ENCODE measurements at places on chromosomes 7 and 10.

GRCh38 chr10:23024002-23024401, 71.4 kb upstream of the MSRB2 start:
- DNase-seq = no peak

GRCh38 chr7:8226501-8226900, 35.5 kb downstream of the ICA1 start:
- no peak for DNase-seq

DNA sequence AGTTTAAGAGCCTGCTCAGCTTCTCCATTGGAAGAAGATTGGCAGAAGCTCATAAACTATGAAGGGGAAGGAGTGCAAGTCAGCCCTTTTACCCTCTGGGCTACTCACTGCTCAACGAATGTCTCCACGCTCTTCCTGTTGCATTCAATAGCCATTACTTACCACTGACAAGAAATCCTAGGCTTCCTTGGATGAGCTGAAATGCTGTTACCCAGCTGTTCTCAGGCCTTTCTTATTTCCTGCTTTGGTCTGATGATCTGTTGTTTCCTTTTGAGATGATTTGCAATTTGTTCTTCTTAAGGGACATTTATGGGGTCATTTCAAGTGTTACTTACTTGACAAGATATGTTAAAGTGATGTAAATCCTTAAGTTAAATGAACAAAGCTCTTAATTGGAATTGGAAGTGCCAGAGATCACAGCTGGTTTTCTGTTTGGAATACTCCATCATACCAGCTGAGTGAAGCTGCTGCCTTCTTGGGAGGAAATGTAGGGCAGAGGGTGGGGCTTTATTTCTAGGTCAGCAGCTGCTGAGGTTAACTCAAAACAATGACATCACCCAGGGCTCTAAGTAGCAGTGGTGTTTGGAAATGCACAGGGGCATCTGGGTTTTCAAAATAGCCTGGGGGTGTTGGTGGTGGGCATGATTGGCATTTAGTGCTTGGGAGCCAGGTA, 170.0 kb downstream of the PRKCQ start:
- peak; percentile 37 for DNase-seq

- no peak for DNase-seq
These were observed 818 bp downstream of the GOT1 start for GRCh38 chr10:99429517-99430095.

- DNase-seq = no peak
These were observed 16.7 kb downstream of the POR start for GRCh38 chr7:75931680-75932079.

- no peak for DNase-seq
These were observed 95.0 kb downstream of the DYNC1I1 start for GRCh38 chr7:95867309-95867708.

GRCh38 chr7:139941421-139941820, 112.4 kb downstream of the TBXAS1 start:
- no peak for DNase-seq

DNA sequence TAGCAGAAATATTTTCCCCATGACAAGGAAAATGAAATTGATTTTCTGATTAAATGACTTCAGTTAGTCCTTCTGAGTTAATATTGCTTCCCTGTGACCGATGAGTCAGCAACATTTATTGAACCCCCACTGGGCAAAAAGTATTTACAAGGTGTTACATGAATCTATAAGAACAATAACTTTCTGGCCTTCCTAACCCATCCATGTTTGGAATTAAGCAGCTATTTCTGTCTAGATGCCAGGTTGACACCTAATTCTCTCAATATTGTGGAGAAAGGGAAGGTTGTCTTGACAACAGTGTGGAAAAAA, 112.9 kb upstream of the JAZF1 start:
- DNase-seq = no peak

GRCh38 chr10:98172073-98172472, 37.6 kb downstream of the R3HCC1L start:
- no peak for DNase-seq

- no peak for DNase-seq
These were observed 38.8 kb downstream of the FIGNL1 start for GRCh38 chr7:50411332-50411731.

DNA sequence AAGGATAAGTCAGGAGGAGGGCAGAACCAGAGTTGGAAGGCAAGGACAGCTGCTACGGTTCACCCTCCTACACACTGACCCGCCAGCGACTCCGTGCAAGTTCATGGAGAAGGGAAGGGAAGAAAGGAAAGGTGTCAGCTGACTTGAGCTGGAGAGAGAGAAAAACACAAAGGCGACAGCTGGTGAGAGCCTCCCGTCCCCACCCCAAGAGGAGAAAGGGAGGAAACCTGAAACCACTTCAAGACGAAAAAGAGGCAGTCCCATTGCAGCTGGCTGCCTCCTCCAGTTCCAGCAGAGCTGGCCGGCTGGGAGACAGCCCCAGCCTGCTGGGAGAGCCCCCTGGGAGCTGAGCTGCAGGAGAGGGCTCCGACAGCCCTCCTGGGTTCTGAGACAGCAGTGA, 75.2 kb downstream of the PARD3 start:
- DNase-seq = peak; percentile 76

GRCh38 chr7:103797647-103798307, 191.7 kb downstream of the RELN start:
- no peak for DNase-seq

- DNase-seq = no peak
These were observed 5.8 kb downstream of the MTPN start for GRCh38 chr7:135971366-135971725.

DNA sequence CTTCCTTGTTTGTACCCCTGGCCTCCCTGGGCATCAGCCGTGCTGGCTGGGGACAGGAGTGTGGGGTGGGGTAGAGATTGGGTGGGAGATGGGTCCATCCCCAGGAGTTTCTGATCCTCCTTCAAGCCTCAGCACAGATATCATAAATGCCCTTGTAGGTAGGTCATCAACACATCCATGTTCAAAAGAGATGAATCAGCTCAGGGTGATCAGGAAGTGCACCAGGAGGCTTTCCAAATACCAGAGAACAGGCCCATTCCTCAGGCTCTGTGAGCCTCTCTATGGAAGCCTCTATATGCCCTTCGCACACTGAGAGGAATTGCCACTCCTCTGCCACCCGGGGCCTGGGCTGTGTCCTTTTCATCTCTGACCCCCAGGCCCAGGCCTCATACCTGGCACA, 31.9 kb upstream of the ADCYAP1R1 start:
- no peak for DNase-seq

GRCh38 chr7:121180436-121181063, 148.2 kb upstream of the WNT16 start:
- no peak for DNase-seq

- DNase-seq = no peak
These were observed 7.9 kb downstream of the ENTPD7 start for GRCh38 chr10:99667108-99667751.

GRCh38 chr10:117553142-117553814, 10.7 kb downstream of the EMX2 start:
- DNase-seq = peak; percentile 60

DNA sequence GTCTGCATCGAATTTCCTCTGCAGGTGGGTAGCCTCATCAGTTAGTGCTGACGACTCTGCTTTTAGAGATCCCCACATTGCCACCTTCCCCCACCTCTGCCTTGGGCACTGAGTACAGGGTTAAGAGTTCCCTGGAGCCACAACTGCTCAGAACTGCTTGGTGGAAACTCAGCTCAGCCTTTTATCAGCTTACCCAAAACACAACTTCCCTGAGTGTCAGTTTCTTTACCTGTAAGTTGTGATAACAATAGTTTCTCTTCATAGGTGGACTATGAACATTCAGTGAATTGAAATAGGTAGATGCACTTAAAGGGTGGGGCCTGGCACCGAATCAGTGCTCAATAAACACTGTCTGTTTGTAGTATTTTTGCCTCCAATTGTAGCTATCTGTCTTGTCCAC, 11.3 kb downstream of the ASB13 start:
- no peak for DNase-seq

- no peak for DNase-seq
These were observed 149.1 kb downstream of the RGS10 start for GRCh38 chr10:119393421-119393820.

DNA sequence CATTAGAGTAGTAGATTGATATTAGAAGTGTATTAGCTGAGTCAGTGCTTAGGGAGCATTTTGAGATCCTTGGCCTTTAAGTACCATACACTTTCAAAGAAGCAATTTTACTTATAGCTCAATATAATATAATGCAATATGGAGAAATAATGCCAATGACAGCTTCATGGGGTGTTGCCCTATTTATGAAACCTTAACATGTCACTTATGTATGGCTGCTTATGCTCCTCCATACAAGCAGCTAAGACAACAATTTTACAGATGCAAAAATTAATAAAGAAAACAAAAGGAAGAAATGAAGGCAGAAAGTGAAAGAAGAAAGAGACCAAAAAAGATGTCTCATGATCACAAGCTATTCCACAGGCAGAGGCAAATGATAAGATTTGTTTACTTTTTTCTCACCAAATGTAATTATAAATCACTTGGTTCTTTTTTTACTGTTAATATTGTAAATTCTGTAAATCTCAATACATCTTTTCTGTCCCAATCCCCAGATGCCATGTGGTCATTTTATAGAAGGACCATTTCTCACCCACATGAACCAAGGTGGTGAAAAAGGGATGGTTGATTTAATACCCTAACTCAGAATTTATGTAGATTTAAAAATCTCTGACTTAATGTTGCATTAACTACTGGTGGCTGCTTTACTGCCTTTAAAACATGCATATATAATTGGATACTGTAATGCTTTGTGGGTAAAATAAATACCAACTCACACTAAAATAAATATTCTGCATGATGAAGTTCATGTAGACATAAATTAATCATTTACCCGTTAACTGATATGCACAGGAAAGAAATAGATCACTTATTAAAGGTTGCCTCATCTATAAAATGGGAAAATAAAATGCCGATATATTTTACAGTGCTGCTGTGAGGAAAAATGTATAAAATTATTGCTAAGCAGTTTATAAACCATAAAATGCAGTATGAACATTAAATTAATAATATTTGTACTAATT, 33.5 kb upstream of the RHOBTB1 start:
- DNase-seq = no peak

DNA sequence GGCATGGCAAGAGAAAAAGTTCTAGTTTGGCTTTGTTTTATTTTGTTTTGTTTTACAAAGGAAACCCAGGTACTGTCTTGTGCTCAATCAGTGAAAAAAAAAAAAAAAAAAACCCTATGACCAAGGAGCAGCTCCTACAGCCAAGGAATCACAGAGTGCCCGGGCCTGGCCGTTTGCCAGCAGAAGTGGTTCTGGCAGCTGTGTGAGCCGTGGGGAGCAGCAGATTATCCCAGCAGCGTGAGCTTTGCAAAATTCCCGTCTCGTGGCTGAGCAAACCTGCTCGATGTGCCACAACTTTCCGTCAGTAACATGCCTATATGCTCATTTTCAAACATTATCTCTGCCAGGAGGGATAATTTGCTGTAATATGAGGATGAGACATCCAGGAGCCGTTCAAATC, 293.7 kb downstream of the POU6F2 start:
- peak; percentile 17 for DNase-seq

GRCh38 chr7:651032-651728, 75.3 kb upstream of the DNAAF5 start:
- no peak for DNase-seq

GRCh38 chr10:102657984-102658724, 13.9 kb downstream of the TRIM8 start:
- peak; percentile 72 for DNase-seq

DNA sequence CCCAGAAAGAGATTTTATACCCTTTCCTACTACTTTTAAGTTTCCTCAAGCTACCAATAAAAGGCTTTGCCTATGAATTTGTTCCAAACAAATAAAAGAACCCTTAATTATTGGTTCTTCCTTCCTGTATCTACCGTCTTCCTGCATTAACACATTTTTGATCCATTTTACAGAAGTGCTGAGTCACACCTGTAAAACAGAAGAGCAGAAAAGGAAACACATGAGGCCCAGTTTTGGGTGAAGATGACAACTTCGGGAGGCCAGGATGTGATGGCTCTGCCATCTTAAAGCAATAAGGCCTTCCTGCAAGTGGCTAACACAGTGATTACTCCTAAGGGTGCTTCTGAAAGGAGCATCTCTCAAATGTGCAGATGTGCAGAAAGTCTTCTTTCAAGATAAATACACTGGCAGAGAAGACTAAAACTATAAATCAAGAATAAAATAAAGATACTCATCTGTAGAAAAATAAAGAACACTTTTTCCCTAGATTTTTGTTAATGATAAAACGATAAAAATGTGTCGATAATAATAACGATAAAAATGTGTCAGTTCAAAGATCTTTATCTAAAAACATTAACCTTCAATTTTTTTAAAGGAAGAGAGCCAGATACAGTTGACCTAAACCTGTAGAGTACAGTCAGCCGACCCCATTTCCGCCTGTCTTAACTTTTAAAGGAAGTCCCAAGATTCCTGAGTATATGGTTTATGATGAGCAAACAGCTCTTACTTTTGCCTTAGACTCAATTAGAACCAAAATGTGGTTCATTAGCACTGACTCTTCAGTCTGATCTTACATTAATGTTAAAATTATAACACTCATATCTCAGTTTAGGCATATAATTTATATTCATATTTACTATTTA, 108.6 kb downstream of the UBE2H start:
- DNase-seq = no peak

GRCh38 chr10:11831520-11831951, 8.4 kb downstream of the PROSER2 start:
- no peak for DNase-seq

DNA sequence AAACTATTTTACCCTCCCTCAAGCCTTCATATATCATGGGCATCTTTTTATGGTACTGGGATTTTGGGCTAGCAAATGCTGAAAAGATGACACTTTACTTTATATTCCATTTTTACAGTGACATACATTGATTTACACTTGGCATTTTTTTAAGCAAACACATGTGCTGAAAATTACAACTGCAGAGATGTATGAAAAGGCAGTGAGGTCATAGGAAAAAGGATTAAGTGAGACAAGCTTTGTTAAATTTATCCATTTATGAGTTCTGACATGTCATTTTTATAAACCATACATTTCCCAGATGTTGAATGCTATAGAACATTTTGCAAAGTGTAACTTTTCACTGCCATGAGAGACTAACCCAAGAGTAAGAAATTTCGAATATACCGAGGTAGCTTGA, 68.8 kb upstream of the RSU1 start:
- no peak for DNase-seq

DNA sequence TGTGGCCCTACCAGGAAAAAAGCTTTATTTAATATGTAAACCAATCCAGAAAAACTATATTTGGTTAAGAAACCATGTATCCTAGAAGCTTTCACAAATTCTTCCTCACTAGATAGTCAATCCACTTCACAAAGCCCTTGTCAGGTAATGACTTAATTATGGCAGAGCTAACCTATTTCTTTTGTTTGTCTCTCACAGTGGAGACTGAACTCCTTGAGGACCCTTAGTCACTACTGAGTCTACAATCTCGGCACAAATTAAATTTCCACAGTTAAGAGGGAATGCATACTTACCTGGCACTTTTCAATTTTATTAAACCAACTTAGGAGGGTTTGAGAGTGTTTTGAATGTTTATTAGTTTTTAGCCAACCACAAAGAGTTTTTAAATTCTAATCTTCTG, 23.0 kb downstream of the WAPL start:
- DNase-seq = no peak

Data from ovary (tissue), 10 donors.